DMS153 (cell line): ENCODE measurements at places on chromosomes 7 and 10.
A peak's percentile ranks its signal among the peaks of the same experiment; 100 is the strongest.

- no peak for DNase-seq
Measured at GRCh38 chr7:121473645-121474300, 77.7 kb upstream of the FAM3C start.

- DNase-seq, result no peak
Measured at GRCh38 chr10:113604572-113604971, 51.7 kb downstream of the HABP2 start.

- no peak for DNase-seq
Measured at GRCh38 chr7:47366960-47367359, 215.0 kb downstream of the TNS3 start.

DNA sequence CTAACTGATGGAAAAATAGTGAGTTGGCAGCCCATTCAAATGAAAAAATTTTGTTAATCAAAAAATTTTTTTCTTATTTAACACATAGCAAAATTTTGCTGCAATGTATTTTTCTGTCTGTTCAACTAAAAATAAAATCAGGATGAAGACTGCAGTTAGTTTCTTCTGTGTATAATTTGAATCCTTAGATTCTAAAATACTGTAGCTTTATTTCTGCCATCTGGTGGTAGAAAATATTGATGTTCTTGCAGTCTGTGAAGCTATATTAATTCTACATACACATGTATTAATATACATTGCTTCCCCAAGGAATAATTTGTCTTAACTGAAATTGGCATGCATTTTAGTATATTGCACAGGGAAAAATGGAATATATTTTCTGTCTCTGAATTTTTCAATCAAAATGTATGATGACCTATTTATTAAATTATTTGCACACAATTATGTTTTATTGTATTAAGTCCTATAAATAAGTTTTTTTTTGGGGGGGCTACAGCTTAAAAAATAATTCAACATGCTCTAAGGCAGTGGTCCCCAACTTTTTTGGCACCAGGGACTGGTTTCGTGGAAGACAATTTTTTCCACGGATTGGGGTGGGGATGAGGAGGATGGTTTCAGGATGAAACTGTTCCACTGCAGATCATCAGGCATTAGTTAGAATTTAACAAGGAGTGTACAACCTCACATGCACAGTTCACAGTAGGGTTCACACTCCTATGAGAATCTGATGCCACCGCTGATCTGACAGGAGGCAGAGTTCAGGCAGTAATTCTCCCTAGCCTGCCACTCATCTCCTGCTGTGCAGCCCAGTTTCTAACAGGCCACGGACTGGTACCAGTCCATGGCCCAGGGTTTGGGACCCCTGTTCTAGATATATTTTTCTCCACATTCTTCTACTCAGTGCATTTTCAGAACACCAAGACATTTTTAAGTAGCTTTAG lies 119.4 kb downstream of the GNAT3 start:
- DNase-seq, result peak; percentile 33

DNA sequence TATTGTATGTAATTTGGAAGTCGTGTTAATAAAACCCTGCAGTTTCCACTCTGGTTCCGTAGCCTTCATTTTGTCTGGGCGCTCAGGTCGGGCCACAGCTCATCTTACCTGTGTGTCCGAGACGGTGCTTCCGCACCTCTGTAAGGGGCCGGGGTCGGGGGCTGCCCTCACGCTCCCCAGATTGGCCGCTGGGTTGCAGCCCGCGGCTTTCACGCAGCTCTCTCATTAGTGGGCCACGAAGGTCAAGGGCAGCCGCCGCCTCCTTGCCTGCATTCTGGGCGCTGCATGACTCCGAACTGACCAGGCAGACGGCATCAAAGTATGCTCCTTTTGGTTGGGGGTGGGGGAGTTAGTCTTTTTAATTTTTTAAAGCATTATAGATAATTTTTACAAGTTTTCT lies 30.8 kb downstream of the SHH start:
- DNase-seq, result no peak

- DNase-seq, result no peak
Measured at GRCh38 chr10:128704716-128705115, 578.5 kb upstream of the MKI67 start.

- DNase-seq, result peak; percentile 66
Measured at GRCh38 chr10:71512761-71513539, 116.2 kb downstream of the CDH23 start.

DNA sequence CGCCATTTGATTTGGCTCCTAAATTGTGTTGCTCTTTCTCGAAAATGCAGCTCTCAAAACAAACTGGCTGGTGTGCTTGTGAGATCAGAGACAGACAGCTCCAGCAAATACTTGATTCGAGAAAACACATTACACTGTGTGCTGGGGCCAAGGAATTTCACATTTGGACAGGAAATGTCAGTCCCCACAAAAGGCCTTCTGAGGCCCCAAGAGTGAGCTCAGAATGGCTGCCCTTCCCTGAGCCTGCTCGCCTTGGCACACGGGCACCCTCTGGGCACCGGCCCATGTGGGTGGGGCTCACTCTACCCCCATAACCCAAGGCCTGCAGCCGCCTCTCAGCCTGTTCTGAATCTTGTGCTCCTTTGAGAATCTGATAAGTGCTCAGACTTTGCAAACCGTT lies 13.9 kb upstream of the HSPA12A start:
- DNase-seq, result no peak
